ENCODE measurements at places on chromosomes 16 and 17. TPM values are rescaled to one million over a fixed set of nuclear protein-coding genes. Genes with fewer than 3 reads are reported as not detected.

The MT1F gene
- 1.3 TPM for total RNA-seq

The KIF2B gene
- not detected for total RNA-seq

DNA sequence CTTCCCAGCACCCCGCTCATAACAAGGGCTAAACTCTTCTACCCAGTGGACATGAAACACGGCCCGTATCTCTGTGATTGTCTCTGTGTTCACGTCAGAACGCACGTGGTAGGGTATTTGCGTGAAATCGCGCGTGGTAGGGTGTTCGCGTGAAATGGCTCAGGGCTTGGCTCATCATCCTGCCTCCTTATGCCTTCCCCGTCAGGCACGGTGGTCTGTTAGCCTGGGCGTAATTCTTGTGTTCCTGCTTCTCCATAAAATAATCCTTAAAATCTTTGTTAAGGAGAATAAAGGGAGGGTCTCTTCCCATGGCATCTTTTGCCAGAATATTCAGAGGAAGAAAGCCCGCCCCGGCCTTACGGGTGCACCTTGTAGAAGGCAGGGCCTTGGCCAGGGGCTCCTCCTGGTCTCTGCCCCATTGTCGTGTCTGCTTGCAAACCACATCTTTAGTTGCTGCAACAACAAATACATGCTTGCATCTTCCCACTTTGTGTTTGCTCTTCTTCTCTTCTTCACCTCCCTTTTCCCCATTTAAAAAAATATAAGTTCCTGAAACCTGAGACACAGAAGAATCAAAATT is 116.7 kb upstream of the CHMP6 start:
- DNase-seq = peak; percentile 43

The BLMH gene
- total RNA-seq = 17.9 TPM

DNA sequence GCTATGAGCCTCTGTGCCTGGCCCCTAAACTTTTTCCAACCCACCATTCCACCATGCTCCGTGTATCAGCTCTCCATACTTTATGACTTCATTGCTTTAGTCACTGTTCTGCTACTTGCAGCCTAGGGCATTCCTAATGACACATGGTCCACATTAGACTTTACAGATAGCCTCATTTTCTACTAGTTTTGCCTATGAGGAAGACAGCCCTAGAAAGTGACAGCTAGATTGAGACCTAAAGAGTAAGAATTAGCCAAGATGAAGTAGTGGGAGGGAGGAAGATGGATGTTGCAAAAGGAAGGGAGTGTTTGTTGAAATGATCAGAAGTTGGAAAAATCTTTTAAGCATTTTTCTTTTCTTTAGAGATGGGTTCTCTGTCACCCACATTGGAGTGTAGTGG is 11.0 kb downstream of the C16orf54 start:
- no peak for DNase-seq

The MGAT5B gene
- total RNA-seq = 0.12 TPM

DNA sequence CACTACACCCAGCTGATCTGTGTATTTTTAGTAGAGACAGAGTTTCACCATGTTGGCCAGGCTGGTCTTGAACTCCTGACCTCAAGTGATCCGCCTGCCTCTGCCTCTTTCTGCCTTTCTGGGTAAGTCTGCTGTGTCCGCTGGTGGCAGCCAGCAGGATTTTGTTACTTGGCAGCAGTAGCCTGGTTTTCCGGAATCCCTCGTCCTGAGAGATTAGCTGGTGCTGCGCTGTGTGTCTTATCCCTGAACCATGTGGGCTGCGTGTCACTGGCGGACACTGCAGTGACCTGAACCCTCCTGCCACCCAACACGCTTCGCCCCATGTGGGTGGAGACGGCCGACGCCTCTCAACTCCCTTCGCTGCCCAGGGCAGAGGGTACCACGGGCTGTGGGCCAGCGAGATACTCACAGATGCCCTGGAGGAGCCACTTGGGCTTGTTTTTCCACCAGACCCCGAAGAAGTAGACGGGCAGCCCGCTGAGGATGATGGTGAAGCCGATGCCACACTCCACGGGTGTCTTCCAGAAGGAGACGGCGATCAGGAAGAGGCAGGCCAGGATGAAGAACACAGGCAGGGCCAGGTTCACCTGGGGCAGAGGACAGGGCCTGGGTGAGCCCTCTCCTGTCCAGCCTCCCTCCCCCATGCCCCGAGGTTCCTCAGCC is 35.2 kb downstream of the SLC7A5 start:
- DNase-seq = no peak

DNA sequence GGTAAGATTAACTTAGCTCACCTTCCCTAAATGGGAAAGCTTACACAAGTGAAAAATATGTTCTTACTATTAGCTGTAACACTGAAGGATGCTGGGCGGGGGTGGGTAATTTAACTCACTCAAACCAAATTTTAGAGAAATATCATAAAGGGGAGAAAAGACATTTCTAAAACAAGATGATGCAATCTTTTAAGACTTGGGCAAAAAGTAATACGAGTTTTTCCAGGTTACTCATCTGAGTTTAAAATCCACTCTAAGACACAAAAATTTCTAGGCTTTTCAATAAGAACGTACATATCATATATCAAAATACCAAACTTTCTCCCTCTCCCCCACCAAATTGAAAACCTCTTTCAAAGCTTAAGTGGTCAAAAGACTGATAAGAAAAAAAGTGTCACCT is 228.8 kb downstream of the CEP112 start:
- DNase-seq = no peak

DNA sequence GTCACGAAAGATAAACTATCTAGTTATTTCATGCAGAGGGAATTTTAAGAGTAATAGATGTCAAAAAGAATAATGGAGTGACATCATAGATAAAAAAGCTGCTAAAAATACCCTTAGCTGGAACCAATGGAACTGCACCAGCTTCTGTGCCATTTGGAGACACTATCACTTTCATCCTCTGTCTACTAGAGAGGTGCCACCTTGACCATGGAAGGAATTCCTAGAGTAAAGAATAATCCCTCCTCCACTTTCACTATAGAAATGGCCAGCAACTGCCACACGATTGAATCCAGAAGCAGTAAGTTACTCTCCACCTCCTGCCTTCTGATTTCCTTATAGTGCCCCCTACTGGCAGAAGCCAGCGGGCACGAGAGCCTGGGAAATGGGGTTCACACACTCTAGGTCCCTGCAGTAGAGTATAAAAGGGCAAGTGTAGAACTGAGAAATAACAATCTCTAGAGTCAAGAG is 2.8 kb upstream of the ALDH3A2 start:
- DNase-seq = peak; percentile 16

DNA sequence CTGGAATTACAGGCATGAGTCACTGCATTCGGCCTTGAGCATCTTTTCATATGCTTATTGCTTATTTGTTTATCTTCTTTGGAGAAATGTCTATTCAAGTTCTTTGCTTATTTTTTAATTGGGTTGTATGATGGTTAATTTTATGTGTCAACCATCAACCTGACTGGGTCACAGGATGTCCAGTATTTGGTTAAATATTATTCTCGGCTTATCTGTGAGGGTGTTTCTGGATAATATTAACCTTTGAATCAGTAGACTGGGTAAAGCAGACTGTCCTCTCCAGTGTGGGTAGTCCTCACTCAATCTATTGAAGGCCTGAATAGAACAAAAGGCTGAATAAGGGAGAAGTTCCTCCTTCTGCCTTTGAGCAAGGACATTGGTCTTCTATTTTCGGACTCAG is 142.0 kb downstream of the SSH2 start:
- DNase-seq = no peak

DNA sequence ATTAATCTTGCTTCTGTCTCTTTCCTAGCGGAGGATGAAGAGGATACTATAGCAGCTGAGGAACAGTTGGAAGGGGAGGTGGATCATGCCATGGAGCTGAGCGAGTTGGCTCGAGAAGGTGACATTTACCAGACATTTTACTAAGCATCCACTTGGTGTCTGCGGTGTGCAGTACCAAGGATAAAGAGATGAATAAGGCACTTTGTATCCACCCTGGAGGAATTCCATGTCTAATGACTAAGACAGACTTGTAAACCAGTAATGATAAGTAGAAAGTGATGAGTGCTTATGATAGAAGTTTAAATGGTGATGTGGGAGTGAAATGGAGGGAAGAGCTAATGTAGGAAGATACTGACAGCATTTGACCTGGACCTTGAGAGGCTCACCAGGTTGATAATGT is 12.0 kb downstream of the SRCAP start:
- DNase-seq = no peak

DNA sequence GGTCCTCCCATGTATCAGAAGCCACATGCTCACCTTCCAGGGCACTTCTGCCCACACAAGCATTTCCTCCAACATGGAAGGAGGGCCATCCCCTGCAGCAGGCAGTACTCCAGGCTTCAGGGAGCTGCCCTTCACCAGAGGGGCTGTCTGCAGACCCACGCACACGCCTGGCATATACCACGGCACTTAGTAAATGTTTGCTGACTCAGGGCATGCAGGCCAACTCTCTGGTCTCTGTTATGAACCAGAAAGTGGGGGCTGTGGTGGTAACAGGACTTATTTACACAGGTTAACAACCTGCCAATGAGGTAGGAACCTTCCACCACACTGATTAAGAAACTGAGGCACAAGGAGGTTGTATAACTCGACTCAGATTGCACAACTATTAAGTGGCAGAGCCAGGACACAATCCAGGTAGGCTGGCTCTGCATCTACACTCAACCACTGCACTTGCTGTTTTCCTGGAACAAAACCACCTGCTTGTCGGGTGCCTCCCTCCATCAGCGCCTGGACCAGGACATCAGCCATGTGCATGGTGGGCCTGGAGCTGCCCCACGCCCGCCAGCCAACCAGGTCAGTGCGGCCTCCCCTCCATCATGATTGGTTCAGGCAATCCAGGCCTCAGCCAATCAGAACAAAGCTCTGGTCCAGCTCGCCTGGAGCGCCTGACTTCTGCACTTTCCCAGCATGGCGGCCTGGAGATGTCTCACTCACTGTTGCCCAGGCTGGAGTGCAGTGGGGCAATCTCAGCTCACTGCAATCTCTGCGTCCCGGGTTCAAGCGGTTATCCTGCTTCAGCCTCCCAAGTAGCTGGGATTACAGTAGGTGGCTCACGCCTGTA is 19.2 kb downstream of the ACTG1 start:
- peak; percentile 39 for DNase-seq

The SLC26A11 gene
- 5.3 TPM for total RNA-seq

DNA sequence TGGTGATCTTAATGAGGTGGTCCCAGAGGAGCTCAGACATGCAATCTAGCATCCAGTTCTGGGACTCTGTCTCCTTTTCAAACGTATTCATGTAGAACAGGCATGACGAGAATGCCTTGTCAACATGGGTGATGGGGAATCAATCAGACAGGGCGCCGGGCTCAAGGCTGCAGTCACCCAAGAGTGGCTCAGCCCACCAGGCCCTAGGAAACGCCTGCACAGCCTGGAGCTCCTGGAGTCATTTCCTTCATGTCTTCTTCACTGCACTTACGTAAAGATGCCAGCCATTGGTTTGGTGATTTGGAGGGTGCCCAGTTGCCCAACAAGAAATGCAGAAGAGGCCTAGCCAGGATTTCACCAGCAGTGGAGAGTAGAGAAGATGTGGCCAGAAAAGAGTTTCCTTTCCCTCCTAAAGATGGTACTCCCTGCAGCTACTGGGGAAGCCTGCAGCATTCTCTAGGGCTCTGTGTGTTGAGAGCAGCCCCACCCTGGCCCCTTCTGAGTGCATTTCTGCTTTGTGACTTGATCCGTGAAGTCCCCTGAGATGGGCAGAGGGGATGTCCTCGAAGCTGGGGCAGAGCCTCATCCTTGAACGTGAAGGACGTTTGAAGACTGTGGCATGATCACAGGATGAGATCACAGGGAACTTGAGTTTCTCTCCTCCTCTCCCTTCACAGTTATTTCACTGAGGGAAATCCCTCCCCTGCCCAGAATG is 24.0 kb upstream of the STH start:
- no peak for DNase-seq

- DNase-seq = no peak
These were observed 52.7 kb downstream of the BEAN1 start for GRCh38 chr16:66479661-66480264.

DNA sequence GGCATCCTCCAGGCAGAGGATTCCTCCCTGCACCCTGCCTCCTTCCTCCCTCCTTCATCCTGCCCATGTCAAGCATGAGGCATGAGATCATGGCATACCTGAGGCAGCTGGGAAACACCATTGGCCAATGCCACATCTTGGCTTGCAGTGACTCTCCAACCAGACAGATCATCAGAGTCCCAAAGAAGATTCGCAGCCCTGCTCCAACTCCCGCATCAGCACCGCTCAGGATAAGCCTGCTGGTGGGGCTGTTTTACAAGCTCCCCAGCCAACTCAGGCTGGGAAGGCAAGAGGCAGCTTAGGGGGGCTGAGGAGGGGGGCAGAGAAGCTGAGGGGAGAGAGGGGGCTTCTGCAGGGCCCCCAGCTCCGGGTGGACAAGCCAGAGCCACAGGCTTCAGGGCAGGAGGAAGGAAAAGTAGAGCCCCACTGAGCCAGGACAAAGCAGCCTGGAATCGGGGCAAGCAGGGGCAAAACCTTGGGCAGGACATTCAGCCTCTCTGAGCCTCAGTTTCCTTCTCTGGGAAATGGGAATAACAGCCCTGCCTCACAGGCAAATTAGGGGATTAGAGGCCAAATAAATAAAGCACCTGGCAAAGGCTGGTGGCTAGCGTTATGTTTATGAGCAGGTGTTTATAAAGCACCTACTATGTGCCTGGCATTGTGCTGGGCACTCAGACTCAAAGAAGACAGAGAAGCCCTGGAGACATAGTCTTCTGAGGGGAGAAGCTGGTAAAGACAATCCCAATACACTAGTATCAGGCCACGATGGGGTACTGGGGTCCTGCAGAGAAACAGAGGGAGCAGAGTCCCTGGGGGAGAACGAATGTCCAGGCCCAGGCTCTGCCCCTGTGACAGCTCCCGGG is 88.1 kb downstream of the GOSR1 start:
- no peak for DNase-seq
